SJSA1 (cell line): ENCODE measurements at places on chromosomes 6 and 20.

- no peak for DNase-seq
Measured at GRCh38 chr6:156281266-156281665, 495.9 kb upstream of the ARID1B start.

DNA sequence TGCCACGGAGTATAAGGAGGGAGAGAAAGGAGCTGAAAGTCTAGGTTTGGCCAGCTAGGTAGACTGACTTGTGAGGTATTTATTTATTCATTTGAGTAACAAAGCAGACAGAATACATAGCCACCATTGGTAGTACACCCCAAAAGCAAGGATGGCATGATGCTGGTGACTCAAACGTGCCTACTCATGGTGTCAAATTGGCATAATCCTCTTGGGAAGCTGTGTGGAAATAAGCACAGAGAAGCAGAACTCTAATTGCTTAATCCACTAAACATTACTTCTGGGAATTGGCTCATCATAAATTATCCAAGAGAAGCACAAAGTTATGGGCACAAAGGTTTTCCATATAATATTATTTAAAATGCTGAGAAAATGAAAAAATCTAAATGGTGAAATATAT is 2.5 kb downstream of the DEFB132 start:
- no peak for DNase-seq

GRCh38 chr6:44081753-44082152 is 45.5 kb downstream of the MRPL14 start:
- DNase-seq, result no peak

DNA sequence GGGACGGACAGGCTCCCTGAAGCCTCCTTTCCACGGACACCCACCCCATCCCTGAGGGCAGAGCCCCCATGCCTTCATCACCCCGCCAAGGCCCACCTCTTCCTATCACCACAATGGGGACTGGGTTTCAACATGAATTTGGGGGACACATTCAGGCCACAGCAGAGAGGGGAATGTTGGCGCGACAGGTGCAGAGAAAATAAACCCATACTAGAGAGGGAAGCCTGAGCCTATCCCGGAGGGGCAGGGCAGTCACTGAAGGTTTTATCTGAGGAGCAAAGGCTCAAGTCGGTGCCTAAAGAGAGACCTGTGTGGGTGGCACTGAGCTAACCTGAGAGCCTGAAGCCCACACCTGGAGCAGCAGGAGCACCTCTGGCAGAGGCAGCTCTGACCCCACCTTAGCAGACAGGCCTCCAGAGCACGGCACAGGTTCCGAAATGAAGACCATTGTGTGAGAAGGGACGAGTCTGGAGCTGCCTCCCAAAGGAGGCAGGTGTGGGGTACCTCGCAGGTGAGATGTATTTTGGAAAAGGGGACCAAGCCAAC is 180.6 kb upstream of the PDE10A start:
- DNase-seq, result no peak

DNA sequence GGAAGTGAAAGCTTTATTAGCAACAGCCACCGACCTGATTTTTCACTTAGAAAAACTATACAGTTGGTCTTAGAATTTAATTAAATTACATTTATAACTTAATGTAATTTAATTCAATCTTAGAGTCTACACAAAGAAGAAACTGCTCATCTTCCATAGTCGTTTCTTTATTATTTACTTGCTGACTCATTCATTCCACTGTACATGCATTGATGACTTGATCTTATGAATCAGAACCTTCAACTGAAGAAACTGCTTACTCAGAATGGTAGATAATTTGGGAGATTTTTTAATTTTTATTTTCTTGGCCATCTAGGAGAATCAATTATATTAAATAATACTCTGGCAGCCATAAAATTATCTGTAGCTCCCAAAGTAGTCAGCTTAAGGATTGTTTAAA is 1021.6 kb upstream of the FLRT3 start:
- DNase-seq, result no peak

DNA sequence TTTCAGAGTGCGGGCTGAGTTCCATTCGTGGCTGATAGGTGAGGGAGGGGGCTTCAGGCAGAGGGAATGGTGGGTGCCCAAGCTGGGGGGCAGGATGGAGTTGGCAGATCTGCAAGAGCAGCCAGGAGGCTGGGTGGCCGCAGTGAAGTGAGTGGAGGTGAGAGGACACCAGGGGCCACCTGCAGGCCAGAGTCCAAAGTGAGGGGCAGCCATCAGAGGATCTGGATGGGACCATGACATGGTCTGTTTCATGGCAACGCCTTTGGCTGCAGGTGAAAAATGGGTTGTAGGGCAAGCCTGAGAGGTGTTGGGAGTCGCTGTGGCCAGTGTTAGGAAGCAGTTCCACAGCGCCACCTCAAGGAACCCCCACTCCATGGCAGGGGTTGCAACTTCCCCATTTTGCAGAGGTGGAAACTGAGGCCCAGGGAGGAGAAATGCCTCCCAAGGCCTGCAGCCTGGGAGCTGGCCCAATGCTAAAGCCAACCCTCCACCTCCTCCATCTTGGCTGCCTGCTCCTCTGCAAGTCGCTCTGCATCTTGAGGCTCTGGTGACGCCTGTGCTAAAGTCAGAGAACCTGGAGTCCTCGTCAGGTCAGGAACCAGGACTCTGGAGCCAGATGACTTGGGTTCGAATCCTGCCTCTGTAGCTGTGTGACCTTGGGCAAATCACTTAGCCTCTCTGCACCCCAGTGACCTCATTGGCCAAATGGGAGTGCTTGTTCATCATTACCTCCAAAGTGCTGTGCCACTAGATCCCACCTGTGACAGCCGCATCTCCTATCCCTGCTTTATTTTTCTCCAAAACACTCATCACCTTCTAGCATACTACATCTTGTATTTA is 153.8 kb downstream of the CEBPB start:
- no peak for DNase-seq

GRCh38 chr20:57939499-57939898 is 229.7 kb upstream of the PMEPA1 start:
- DNase-seq, result no peak

- no peak for DNase-seq
Measured at GRCh38 chr20:49821870-49822331, 9.3 kb downstream of the SLC9A8 start.
